CD4-positive, alpha-beta T cell treated with Interferon gamma for 1 hour (primary cell): ENCODE measurements at places on chromosomes 3 and 15.

DNA sequence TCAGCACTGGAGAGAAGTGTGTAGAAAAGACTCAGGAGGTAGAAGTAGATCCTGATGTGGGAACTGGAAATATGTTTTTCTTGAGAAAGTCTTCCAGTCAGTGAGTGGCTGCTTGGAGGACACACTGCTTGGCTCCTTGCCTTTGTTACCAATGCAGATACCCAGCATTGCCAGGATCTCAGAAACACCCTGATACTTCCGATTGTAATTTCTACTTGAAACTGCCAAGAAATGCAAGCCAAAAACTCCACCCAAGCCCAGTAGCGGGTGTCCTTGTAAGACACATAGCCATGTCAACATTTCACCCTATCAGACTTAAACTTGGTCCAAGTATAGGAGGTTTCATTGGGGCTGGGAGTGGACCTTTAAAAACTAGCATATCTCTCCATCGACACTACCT is 141.8 kb downstream of the ALDH1A2 start:
- no peak for DNase-seq

DNA sequence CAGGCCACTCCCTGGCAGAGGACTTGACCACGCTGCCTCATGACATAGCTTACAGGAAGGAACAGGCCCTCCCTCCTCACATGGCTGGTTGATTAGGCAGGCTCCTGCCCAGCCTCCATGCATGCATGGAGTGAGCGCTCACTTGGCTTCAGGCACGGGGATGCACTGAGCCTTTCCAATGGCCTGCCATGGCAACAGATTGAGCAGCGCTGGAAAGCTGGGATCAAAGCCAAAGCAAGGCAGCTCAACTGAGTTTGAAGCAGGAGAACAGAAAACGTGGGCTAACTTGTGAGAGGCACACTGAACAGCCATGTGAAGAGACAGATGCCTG is 5.9 kb upstream of the GRAMD2A start:
- DNase-seq, result no peak

DNA sequence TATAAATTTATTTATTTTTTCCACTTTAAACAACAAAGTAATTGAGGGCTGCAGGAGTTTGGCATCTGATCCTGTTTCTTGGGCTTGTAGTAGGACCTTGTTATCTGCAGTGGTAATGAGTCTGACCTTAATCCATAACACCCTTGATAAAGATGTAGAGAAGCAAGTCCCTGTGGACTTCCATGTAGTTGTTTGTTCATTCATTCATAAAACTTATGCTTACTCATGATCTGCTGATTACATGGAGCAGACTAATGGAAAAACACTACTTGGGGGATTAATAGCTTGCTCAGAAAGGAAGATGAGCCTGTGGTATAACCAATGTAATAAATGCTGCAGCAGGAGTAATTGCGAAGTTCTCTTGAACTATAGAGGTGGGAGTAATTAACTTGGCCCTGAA is 271.5 kb upstream of the TBL1XR1 start:
- DNase-seq, result no peak

DNA sequence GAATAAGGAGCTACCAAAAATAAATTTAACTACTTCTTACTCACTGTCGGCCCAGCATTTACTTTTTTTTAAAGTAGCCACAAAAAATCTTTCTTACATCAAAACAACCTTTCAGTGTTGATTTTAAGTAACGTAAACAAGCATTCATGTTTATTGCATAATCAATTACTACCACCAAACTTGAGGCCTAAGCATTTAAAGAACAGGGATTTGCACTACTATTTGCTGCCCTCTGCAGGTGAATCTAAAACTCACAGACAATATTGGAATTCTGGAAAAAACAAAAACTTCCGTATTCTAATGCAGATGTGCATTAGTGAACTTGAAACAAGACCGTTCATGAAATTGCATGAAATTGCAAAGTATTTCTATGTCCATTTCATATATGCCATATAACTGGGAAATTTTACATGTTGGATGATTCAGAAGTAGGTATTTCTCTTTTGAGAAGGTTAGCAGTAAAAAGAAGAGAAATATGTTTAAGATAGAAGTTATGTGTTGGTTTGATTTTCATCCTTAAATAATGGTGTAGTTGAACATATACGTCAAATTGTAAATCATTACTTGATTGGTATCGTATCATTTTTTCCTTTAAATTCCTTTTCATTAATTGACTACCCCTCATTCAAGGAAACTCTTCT is 55.6 kb downstream of the CGGBP1 start:
- no peak for DNase-seq

DNA sequence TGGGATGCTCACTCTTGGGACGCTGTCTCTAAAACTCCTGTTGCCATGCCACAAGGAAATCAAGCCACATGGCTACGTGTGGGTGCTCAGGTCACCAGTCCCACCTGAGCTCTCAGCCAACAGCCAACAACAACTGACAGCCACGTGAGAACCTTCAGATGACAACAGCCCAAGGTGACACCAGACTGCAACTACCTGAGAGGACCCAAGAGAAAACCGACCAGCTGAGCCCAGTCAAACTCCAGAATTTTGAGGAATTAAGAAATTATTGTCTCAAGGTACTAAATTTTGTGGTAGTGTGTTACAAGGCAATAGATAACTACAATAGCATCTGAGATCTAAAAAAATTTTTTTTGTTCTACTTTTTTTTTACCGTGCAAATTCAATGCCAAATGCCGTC is 75.2 kb downstream of the ITGA11 start:
- DNase-seq, result no peak

DNA sequence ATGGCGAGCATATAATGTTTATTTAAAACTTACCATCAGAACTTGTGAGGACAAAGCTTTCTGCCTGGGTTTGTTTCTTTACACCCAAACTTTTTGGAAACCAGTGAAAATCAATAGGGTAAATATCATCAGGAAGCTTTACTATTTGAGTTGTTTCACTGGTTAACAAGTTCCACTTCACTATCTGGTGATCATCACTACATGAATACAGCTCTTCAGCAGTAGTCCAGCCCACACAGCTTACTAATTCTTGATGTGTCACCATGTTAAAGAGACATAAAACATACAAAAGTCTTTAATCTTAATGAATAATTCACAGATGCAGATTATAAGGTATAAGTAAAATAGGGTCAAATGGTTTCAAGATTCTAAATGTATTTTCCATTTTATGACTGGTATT is 17.6 kb downstream of the IFT80 start:
- no peak for DNase-seq

- no peak for DNase-seq
Observed at GRCh38 chr3:37558580-37558979, 303.1 kb upstream of the CTDSPL start.

DNA sequence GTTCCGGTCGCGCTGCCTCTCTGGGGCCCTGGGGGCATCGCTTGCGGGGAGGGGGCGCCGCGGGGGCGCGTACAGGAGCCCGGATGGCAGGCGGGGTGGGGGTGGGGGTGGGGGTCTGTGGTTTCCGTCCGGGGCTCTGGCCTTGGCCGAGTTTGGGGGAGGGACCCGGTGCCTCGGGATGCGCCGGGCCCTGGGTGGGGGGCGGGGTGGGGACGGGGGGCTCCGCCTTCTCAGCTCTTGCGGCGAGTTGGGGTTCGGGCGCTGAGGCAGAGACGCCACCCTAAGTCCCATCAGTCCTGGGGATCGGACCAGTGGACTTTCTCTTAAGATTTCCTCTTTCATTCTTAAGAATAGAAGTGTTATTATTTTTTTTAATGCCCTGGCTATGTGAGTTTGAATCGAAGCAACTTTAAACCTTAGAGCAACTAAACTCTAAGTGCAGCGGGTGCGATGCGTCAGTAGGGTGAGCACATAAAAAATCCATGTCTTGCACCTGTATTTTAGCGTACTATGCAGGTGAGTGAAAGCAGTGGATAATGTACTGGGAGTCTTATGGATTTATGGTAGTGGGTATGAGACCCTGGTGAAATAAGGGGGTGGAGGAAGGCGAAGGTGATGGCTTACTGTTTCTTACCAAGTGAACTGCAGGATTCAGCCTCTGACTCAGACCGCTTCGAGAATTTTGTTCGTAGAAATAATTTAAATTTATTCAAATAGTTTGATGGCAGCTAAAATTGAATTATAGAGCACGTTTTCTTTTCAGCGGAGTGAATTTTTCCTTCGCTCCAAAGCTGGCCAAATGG is 762 bp downstream of the CTNNB1 start:
- peak; percentile 50 for DNase-seq

- DNase-seq, result no peak
Observed at GRCh38 chr15:67091980-67092677, 26.7 kb downstream of the SMAD3 start.
